ENCODE measurements at places on chromosomes 2 and 18. TPM values are rescaled to one million over a fixed set of nuclear protein-coding genes. Genes with fewer than 3 reads are reported as not detected.
A peak's percentile ranks its signal among the peaks of the same experiment; 100 is the strongest.

- peak; percentile 70 for DNase-seq
Measured at GRCh38 chr2:119389615-119390306, 23.0 kb downstream of the DBI start.

The ANKRD44 gene
- total RNA-seq, result 7.4 TPM

The LIPG gene
- total RNA-seq, result 0.19 TPM

DNA sequence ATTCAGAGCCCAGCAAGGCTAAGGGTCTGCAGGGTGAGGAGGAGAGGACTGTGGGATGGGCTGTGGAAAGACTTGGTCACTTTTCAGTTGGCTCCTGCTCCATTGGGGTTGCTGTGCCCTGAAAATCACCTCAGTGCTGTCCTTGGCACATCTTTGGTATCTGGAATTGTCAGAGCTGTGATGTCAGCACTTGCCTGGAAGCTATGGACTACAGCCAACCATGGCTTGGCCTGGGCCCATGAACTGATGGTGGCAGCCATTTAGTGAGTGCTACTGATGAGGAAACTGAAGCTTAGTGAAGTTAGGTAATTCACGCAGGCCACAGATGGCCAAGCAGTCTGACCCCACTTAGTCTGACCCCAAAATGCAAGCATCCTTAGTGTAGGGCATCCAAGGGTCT, 121.8 kb upstream of the SERPINE2 start:
- peak; percentile 74 for DNase-seq

GRCh38 chr2:2178921-2179320, 152.2 kb downstream of the MYT1L start:
- no peak for DNase-seq

The MYO5B gene
- total RNA-seq, result 0.38 TPM

- DNase-seq, result no peak
Measured at GRCh38 chr2:95059656-95060370, 34.3 kb downstream of the MAL start.

The PTCD3 gene
- 134 TPM for total RNA-seq

The SNED1 gene
- total RNA-seq, result 8.0 TPM

GRCh38 chr2:233691443-233692433, 952 bp upstream of the UGT1A6 start:
- no peak for DNase-seq

DNA sequence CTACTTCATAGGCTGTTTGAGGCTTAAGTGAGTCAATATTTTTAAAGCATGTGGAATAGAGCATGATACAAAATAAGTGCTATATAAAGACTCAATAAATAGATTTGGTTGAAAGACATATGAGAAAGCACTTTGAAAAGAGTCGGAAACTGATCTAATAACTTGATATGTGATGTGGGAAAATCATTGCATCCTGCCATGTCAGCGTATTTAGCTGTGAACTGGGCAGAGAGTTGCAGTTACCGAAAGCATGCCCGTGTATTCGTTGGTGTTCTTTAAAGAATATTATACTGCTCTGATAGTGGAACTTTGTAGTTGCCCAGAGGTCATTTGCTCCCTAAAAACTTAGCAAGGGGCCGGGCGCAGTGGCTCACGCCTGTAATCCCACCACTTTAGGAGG, 37.8 kb upstream of the ZNF516 start:
- no peak for DNase-seq

DNA sequence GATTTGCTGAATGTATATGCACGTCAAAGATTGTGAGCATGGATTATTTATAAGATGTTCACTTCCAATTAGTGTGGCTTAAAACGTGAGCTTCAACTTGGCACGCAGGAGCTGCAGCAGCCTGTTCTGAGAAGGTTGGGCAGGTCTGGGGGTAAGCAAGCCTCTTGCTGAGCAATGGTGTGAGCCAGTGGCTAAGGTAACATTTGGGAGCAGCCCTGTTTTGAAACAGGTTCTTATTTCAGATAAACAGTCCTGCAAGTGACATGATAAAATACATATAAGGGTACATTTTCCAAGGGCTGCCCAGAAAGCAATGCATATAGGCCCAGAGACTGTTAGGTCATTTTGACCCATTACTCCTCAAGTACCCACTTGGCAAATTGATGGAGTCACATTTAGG, 415.3 kb downstream of the ZNF521 start:
- DNase-seq, result no peak

The SGPP2 gene
- total RNA-seq, result 15.3 TPM

DNA sequence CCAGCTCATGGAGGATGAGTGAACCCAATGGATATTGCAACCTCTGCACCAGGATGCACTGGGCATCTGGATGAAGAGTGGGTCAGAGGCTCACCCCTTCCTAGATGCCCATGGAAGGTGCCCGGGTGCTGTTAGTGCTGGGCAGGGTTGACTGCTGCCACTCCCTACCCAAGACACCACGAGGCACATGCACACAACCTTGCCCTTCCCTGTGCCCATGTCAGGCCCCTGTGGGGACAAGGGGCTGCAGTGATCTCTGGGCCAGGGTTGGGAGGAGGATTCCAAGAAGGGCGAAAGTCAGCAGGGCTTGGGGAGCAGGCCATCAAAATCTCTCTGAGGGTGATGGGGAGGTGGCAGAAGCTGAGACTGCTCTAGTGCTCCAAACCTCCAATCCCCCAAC, 309.7 kb upstream of the ST6GAL2 start:
- no peak for DNase-seq

- no peak for DNase-seq
Measured at GRCh38 chr2:121241466-121241865, 43.5 kb downstream of the TFCP2L1 start.

DNA sequence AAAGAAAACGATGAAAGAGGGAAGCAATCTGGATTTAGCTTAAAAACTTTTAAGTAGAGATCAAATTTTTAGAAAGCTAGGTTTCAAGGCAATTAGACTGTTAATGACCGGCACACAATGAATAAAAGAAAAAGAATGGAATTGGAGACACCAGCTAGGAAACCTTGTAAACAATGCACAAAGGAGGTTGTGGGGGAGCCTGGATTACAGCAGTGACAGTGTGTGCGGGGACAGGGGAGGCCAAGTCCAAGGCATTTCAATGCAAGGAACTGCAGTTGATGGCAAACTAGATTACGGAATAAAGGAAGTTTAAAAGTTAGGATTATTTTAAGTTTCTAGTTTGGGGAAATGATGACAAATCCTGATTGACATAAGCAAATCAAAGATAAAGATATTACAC, 74.5 kb downstream of the DTNB start:
- no peak for DNase-seq
